NCI-H345 (cell line): ENCODE measurements at places on chromosomes 11 and 22.

GRCh38 chr11:111944651-111945051 is 7.5 kb downstream of the DIXDC1 start:
- no peak for DNase-seq

GRCh38 chr11:27938011-27938410 is 169.9 kb downstream of the KIF18A start:
- no peak for DNase-seq

GRCh38 chr11:123799438-123799837 is 6.7 kb downstream of the OR6M1 start:
- DNase-seq, result no peak

- DNase-seq, result no peak
Measured at GRCh38 chr11:77672264-77672663, 34.7 kb upstream of the CLNS1A start.

DNA sequence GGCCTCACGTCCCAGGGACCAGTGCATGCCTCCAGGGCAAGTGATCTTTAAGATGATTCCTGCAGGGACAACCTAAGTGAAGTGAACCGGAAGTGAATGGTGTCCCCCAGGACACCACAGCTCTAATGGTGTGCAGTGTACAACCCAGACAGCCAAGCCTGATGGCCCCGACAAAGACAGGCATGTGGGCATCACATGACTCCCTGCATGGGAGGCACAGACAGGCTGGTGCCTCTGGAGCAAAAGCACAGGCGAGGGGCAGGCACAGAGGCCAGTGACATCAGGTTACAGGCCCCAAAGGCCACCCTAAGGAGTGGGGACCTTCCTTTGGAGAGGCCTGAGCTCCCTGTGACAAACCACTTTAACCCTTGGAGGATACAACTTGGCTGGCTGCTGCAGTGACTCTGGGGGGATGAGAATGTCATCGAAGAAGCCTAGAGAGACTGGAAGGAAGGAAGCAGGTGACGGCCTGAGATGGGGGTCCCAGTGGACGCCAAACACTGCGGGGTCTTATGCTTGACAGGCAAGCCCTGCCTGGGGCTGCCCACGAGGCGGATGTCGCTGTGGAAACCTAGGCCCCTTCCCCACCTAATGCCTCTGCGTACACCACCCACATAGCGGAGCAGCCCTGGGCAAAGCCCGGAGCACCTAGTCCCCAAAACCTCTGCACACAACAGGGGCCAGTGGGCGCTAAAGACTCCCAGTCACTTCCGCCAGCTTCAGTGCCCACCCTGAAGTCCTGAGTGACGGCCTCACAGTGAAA is 12.4 kb downstream of the POLR3H start:
- no peak for DNase-seq

- DNase-seq, result no peak
Measured at GRCh38 chr11:19625438-19625837, 87.2 kb upstream of the NAV2 start.

- DNase-seq, result no peak
Measured at GRCh38 chr11:73420136-73420535, 43.9 kb downstream of the RELT start.

GRCh38 chr22:43867839-43868635 is 5.7 kb upstream of the SULT4A1 start:
- no peak for DNase-seq

DNA sequence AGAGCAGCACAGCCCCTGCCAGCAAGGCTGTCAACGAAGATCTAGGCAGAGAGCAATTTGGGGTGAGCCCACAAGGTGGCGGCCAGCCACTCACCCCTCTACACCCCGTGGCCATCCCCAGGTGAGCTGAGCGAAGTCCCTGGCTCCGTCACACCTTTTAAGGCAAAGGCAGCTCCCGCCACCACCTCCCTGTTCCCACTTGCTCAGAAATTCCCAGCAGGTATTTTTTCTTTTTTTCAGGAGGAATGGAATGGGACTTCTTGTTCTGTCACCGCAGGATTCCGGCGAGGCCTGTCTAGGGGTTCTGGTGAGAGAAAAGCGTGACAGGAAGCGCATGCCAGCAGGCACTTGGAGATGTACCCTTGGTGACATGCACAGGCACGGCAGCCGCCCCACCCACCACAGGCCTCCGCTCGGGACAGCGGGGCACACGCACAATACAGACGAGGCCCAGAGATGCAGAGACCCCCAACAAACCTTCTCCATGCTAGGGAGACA is 10.0 kb downstream of the RPL3 start:
- no peak for DNase-seq

- DNase-seq, result peak; percentile 83
Measured at GRCh38 chr11:74988541-74989259, at the start of gene NEU3. Gene NEU3, plus strand, starts transcription at chr11:74988933. Its CDS starts 128 bp downstream, at chr11:74989061.

- DNase-seq, result no peak
Measured at GRCh38 chr22:33746501-33746928, 173.8 kb downstream of the LARGE1 start.
